ENCODE measurements at places on chromosomes 12 and 14.
A peak's percentile ranks its signal among the peaks of the same experiment; 100 is the strongest.

- DNase-seq: no peak
These were observed 19.4 kb upstream of the PTGDR start for GRCh38 chr14:52248057-52248456.

DNA sequence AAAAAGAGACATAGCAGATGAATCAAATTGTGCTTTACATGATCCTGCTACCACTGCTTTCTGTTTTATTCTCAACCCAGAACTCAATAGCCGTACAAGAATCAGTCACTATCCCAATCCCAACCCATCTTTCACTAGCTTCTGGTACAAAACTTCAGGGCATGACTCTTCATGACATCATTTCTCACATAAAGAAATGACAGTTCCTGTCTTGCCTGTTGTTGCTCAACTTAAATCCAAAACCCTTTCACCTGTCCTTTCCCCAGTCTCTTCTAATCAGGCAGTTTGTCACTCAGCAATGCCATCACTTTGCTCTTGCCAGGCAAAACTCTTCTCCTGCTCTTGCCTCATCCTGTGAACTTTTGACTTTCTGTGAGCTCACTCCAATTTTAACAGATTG lies 962.8 kb downstream of the GALC start:
- DNase-seq: no peak

DNA sequence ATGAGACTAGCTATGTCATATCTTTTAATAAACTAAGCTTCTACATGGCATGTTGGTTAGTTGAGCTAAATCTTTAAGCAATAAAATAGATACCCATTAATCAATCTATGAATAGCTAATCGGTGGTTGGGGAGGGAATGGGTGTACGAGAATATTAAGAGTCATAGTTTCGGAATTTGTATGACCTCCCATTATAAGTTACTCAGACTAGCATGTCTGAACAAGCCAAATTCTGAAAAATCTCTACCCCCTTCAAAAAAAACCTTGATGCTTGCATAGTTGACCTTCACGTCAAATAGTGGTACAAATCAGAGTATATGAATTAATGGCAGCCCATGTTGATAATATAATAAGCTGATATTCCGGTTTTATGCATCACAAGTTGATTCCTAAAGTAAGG lies 60.0 kb downstream of the PLEKHG7 start:
- DNase-seq: no peak

GRCh38 chr12:466762-467161 lies 7.0 kb downstream of the B4GALNT3 start:
- DNase-seq: no peak

GRCh38 chr12:104694161-104694560 lies 237.4 kb downstream of the CHST11 start:
- DNase-seq: peak; percentile 38

Data from aorta (tissue), 5 donors.